ENCODE measurements at places on chromosomes 16 and 17.

DNA sequence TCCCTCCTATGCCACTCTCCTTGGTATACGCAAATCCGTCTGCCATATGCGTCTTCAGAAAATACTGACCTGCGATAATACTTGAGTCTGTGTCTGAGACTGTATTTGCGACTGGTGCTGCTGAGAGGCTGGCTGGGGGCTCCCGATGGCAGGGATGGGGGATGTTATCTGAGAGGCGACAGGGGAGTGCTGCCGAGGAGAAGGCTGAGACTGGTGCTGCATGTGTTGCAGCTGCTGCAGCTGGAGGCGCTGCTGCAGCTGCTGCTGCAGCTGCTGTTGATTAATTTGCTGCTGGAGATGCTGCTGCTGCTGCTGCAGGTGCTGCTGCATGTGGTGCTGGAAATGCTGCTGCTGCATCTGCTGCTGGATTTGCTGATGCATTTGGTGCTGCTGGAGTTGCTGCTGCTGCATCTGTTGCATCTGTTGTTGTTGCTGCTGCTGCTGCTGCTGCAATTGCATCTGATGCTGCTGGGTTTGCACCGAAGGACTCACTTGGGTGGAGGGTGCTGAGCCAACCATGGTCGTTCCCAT, 107.7 kb downstream of the TOX3 start:
- DNase-seq, result no peak

DNA sequence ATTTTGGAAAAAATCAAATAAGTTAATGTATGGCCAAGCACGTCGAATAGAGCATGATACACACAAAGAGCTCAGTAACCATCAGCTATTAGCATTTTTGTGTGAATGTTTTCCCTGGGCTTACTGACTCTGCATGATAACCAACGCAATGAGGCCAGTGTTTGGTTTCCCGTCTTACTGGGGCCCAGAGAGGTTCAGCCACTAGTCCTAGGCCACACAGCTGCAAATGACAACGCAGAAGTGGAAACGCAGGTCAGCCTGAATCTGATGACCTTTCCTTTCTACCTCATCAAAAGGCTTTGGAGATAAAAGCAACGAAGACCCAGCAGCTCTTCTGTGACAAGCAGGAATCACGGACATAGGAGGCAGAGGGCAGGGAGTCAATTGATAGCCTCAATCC, 7.2 kb upstream of the CACNG4 start:
- peak; percentile 48 for DNase-seq

- DNase-seq, result peak; percentile 84
Measured at GRCh38 chr16:67886387-67886786, 1.7 kb downstream of the NRN1L start.

- DNase-seq, result no peak
Measured at GRCh38 chr17:13806092-13806491, 204.4 kb upstream of the HS3ST3A1 start.

- DNase-seq, result peak; percentile 66
Measured at GRCh38 chr17:16820979-16821543, 131.0 kb downstream of the CCDC144A start.

- peak; percentile 93 for DNase-seq
Measured at GRCh38 chr17:77475016-77475976, 334.5 kb downstream of the SEC14L1 start.

GRCh38 chr17:41695134-41695661, 6.5 kb downstream of the EIF1 start:
- peak; percentile 38 for DNase-seq

GRCh38 chr17:66784621-66785364, 50.1 kb upstream of the CACNG5 start:
- peak; percentile 35 for DNase-seq

GRCh38 chr17:12631076-12631475, 34.6 kb upstream of the MYOCD start:
- DNase-seq, result no peak

DNA sequence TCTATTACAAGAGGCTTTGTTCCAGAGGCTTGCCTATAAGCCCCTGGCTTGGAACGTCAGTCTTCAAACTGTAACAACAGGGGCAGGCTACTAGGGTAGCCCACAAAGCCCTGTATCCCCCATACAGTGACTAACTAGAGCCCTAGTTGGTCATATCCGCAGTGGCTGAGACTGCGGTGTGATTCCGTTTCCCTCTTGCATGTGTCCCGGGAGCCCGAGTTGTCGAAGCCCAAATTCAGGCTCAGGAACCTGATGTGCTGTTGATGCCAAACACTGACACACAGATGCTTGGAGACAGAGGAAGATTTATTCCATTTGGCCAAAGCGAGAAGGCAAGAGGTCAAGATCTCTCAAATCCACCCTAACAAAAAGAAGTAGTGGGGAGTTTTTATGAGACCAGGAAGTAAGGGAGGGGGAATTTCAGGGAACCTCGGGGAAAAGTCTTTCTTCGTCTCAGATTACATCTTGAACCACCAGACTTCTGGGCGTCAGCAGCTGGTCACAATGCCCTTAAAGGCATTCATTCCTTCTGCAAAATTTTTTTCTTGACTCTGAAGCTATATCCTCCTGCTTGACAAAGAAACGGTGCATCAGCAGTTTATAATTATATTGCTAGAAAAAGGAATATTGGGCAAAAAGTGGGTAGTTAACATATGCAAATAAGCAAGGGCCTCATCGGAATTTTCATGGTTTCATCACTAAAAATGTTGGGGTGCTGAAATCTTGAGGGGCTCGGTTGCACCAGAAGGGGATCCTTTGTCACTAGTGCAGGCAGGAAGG, 879 bp downstream of the SLFN5 start:
- DNase-seq, result peak; percentile 80

DNA sequence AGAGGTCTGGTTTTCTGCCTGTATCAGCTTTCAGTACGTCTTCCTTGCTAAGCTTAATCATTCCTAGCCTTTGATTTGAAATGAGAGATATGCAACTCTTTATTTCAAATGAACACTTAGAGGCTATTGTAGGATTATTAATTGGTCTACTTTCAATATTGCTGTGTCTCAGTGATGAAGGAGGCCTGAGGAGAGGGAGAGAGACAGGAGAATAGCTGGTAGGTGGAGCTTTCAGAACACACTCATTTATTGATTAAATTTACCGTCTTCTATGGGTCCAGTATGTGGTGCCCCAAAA, 187.0 kb downstream of the BCAS3 start:
- DNase-seq, result no peak

DNA sequence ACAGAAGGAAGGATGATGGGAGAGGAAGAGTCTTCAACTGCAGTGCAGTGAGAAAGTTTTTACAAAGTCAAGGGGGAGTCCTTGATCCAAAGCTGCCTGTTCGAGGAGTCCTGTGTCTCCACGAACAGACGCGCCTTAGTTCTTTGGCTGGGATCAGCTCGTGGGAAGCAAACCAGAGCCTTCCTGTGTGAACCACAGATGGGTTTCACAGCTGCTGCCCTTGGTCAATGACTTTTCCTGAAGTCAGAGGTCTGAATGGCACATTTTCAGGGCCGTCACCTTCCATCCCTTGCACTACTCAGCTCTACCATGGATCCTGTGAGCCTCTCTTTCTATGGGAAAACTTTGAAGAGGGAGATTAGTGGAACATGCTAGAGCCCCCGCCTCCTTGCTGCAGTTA, 4.2 kb upstream of the SBK1 start:
- peak; percentile 50 for DNase-seq

GRCh38 chr16:55280587-55280986, 43.4 kb upstream of the IRX6 start:
- DNase-seq, result no peak

DNA sequence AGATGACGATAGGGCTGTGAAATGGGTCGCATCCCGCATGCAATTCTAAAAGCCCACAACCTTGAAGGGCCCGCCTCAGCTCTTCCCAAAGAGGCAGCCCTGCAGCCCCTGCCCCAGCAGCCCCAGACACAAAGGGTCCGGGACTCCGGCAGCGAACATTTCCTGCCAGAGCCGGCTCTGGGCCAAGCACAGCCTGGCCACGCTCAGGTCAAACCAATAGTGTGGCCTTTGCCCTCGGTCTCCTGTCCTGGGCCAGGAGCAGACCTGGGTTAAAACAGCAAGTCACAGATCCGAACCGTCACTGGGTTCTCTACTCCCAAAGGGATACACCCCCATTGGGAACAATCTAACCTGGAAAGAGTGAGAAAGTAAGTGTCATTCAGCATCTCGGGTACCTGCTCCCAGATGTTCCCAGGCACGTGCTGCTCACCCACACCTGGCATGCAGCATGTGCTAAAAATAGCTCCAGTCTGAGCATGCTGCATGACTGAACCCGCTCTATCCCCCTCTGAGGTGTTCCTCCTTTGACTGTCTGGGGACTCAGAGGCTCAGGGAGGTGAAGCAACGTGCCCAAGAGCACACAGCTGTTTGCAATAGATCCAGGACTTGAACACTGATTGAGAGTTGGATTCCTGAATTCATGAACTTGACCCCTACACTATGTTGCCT, 22.2 kb upstream of the ATP2A3 start:
- peak; percentile 81 for DNase-seq

DNA sequence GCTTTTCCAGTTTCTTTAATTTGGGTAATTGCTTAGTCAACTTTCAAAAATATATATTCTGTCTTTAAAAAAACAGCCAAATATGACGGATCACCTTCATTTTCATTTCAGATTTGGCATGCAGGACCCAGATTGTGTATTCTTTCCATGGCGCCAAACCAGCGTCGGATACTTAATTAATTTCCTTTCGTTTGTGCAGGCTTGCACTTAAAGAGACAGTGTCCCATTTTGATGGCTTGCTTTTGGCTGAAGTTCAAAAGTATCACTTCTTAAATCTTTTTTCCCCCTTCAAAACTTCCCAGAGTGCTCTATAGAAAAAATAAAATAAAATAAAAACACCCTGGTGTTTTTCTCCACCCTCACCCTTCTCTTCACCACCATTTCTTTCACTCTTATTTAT, 394.5 kb upstream of the SOX9 start:
- DNase-seq, result no peak

DNA sequence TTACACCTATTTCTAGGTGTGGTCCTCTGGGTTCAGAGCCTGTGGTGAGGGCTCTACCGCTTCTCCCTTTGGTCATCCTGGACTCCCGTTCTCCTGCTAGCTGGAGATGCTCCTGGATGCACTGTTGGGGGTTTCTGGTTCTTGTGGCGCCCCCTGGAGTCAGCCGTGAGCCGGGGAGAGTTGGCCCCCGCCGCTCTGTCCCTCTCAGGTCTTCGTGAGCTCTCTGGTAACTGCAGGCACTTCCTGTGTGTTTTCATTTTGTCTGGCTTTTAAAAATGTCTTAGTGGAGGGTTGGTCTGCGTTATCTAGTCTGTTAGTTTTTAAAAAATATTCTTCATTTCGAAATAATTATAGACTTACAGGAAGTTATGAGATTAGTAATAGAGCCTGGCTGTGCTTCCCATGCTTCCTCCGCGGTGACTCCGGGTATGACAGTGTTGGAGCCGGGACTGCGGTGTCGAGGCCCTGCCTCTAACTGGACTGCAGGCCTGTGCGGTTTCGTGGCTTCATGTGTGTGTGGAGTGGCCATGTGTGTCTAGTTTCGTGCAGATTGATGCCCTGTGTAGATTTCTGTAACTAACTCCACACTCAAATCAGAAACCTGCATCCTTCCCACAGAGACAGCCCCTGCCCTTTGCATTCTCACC, 78.0 kb upstream of the ZNF750 start:
- no peak for DNase-seq

GRCh38 chr16:2285731-2286191, 17.8 kb upstream of the RNPS1 start:
- peak; percentile 87 for DNase-seq

DNA sequence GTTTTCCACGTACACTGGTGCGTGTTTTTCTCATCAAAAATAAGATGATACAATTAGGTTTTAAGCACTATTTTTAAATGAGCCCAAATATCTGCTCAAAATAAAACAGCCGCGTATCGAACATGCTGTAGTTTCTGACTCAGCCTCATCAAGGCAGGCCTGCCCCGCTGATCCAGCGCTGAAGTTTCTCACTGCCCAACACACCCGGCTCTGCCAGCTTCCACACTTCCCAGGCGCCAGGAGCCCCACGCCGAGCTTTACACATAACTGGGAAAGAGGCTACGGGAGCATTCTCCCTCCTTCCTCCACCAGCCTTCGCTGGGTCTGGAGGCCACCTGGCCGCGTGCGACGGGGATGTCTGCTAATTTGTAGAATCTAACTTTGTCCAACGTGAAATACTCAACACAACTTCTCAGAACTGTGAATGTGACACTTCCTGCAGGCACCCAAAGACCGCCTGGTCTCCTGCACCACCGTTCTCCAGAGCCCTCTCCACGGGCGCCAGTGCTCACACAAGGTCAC, 42.1 kb downstream of the MAP1LC3B start:
- DNase-seq, result no peak

DNA sequence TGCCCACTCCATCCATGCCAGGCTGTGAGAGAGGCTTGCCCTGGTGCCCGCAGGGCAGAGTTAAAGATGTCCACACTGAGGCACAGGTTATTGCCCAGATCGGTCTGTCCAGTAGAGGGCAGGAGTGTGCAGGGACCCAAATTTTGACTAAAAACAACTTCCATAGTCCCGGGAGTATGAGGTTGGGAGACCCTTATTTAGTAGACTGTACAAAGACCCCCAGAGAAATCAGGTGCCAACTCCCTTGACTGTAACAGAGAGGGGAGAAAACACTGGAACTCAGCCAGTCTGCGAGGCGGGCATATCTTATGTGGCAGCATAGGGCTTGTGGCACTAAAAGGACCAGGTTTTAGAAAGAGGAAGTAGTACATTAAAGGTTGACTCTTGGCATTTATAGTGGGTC, 43.4 kb downstream of the HNF1B start:
- DNase-seq, result no peak

DNA sequence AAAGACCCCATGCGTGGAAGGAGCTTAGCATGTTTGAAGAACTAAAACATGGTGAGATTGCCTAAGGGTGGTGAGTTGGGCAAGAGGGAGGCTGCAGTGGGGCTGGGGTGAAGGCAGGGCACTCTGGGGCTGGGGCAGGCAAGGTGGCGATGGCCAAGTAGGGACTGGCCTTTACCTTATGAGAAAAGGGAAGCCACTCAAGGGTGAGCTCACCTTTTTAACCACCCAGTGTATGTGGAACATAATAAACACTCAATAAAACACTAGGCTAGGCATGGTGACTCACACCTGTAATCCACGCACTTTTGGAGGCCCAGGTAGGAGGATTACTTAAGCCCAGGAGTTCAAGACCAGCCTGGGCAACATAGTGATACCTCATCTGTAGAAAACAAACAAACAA, 37.7 kb downstream of the LYRM9 start:
- no peak for DNase-seq
